ENCODE measurements at places on chromosomes 6 and 20.

DNA sequence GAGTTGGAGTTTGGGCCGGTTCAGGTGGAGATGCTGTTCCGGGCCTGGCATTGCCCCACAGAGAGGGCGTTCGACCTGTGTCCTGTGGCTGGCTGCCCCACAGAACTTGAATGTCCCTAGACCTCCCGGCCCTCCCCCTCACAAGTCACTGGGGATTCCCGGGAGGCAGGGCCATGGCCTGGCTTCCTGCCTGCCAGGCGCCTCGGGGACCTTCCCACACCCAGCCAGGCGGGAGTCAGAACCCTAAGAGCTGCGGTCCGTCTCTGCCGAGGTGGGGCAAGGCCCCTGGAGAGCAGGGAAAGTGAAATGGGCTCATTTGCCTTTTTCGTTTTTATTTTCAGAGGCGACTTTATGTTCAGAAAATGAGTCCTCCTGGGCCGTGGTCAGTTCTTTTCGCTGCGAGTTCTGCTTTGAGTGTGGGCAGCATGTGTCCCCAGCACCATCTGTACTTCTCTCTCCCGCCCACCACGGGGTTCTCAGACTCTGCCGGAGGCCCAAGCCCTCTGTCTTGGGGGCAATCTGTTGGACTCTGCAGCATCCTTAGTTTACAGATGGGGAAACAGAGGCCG, 8.5 kb downstream of the RBM38 start:
- no peak for DNase-seq

- DNase-seq, result no peak
Observed at GRCh38 chr6:153525998-153526397, 394.9 kb upstream of the RGS17 start.

GRCh38 chr20:20740541-20740940, 28.1 kb upstream of the RALGAPA2 start:
- no peak for DNase-seq

DNA sequence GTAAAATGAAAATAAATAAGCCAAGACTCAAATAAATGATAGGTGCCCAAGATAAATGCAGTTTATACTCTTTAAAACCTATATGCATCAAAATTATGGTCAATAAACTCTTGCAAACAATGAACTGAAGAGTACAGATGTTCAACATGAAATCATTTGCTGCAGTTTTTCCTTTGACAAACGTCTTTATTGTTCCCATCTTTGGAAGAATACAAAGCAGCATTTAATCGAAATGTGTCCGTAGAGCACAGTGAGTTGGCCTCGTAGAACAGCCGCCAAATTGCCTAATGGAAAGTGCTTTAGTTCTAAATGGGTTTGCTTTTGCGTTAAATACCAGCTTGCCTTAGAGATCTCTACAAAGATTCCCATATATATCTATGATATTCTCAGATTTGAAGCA, 447.4 kb downstream of the PKHD1 start:
- no peak for DNase-seq

DNA sequence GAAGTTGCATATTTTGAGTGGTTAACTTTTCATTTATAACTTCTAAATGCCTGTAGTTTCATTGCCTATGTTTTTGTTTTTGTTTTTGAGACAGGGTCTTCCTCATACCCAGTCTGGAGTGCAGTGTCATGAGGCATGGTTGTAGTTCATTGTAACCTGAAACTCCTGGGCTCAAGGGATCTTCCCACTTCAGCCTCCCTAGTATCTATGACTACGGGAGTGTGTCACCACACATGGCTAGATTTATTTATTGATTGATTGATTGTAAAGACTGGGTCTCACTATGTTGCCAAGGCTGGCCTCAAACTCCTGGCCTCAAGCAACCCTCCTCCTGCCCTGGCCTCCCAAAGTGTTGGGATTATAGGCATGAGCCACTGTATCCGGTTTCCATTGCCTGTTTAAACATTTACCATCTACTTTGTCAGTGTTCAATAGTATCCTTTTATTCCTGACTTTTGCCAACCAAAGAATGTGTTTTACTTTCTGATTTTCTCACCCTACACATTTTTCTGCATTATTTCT, 144.6 kb downstream of the CDKAL1 start:
- peak; percentile 7 for DNase-seq

GRCh38 chr20:6515261-6515660, 252.2 kb upstream of the BMP2 start:
- no peak for DNase-seq

DNA sequence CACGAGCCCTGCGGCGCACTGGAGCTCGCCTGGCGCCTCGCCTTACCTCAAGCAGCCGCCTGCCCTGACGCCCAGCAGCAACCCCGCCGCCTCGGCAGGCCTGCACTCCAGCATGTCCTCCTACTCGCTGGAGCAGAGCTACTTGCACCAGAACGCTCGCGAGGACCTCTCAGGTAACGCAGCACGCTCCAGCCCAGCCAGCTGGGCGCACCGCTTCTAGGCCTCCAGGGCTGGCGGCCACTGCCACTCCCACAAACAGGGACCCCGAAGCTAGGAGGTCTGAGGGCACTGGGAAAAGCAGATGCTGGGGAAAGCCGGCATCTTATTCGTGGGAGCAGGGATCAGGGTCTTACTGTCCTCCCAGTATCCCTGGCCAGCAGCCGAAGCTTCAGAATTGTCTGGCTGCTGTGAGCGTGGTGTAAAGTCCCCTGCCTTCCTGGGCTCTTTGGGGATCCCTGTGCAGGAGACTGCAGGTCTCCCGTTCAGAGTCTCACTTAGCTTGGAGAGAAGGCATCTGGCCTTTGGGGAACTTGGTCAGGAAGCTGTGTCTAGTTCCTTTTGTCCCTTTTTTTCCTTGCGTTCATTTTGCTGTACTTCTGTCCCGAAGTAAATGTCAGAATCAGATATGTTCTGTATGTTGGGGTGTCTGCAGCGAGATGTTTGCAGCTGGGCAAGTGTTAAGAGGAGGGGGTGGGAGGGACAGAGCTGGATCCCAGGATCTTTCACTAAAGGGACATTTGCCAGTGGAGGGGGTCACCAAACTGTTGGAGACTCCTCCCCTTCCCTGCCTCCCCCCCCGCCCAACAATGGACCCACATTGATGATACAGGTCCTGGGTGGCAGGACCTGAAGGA, 1.8 kb downstream of the FOXF2 start:
- no peak for DNase-seq

DNA sequence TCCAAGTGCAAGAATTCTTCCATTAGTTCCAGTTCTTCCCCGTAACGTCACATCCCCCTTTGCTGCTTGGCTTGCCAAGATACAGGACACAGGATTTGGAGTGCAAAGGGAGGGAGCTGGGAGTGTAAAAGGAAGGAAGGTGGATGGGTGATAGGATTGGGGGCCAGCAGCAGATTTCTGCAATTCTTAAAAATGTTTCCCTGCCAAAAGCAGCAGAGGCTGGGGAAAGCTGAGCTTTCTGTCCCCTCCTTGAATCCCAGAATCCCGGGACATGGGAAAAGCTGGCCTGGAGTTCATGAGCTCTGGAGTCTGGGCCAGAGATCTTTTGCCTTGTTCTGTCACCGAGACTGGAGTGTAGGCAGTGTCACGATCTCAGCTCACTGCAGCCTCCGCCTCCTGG, 60.0 kb upstream of the EPB41L1 start:
- DNase-seq, result no peak

GRCh38 chr20:33281550-33282146, 1.4 kb upstream of the BPIFB1 start:
- no peak for DNase-seq

DNA sequence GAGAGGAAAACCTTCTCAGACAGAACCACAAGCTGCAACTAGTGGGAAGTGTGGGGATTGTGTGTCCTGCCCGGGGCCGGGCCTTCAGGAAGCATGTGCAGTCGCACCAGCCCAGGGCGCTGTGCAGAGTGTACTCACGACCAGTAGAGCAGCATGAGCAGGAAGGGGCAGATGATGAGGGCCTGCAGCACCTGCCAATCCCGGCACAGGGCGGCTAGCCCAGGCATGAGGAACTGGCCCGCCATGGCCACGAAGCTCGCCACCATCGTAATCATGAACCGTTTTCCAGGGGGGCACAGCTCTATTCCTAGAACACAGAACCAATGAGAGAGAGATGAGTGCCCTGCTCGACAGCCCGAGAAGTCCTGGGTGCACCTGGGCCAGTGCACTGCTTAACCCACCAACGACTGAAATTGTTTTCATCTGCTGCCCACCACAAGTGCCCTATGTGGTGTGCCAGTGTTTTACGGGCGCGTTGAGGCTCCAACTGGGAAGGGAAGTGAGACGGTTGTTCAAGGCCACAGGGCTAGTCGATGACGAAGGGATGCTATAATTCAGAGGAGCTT, 65.0 kb downstream of the PSMG4 start:
- DNase-seq, result no peak

GRCh38 chr6:37319856-37320480, 33.8 kb upstream of the RNF8 start:
- DNase-seq, result no peak

DNA sequence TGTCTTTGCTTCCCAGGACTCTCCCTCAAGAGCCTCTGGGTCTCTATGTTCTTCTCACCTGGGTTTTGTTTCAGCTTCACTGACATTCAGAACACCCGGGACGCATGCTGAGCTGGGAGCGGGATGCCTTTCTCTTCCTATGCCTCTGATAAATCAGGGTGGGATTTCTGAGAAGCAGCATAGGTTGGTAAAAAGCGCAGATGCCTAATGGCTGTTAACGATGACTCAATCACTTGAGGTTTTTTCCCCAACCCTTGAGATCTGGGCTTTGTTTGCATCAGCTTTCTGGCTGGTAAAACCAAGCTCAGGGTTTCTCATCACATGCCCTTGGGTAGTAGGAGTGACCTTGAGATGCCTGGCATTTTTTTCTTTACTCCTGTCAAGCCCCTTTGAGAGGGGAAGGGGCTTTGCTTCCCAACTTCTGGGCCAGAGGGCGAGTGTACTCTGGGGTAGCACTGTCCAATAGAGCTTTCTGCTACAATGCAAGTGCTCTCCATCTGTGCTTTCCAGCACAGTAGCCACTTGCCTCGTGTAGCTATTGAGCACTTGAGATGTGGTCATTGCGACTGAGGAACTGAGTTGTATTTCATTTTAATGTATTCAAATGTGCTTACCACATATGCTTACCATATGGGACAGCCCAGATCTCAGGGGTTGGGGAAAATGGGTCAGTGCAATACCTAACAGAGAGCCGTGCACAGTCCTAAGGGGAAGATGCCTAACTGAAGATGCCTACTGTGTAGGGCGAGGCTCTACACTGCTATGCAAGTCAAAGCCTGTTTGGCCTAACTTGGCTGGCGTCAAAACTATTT, 69.1 kb downstream of the PPP1R14C start:
- no peak for DNase-seq
